ENCODE measurements at places on chromosomes 5 and 9. TPM values are rescaled to one million over a fixed set of nuclear protein-coding genes. Genes with fewer than 3 reads are reported as not detected.

CARD9 gene
- 0.70 TPM for total RNA-seq

DNA sequence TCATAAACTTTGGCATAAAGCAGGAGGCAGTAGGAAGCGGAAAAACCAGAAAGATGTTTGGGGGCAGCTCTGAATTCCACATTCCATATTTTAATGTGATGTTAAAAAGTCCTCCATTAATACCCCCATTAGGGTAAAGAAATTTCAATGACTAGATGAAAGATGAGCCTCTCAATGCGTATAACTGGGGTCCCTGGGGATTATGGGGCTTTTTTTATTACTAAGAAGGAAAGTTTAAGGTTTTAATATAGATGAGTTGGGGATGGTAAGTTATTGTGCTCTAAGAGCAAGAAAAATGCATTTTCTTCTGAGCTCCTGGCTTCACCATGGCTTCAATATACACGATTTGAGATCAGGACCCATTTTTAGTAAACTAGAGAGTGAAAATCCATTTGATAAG is 321.9 kb downstream of the CDK5RAP2 start:
- no peak for DNase-seq

DNA sequence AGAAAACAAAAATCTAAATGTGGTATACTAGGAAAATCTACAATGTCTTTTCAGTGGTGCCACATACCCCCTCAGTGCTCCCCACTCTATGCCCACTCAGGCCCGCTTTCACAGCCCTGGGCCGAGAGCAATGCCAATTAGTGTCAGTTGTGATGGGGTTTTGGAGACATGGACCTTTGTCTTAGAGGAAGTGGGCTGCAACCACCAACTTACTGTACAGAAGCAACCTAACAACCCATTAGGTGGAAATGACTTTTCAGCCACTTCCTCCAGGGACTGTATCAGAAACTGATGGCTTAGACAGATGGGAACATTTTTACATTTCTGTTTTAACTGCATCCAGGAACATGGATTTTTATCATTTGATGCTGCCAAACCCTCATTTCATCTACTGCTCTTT is 268.0 kb downstream of the BNC2 start:
- DNase-seq = no peak

- no peak for DNase-seq
These were observed 79.8 kb downstream of the TENT4A start for GRCh38 chr5:6792911-6793471.

GRCh38 chr5:166251786-166252185 is 2039.7 kb upstream of the WWC1 start:
- no peak for DNase-seq

ZNF879 gene
- 3.9 TPM for total RNA-seq

GRCh38 chr5:169970339-169970738 is 10.0 kb downstream of the INSYN2B start:
- no peak for DNase-seq

GLRA1 gene
- total RNA-seq = not detected

DNA sequence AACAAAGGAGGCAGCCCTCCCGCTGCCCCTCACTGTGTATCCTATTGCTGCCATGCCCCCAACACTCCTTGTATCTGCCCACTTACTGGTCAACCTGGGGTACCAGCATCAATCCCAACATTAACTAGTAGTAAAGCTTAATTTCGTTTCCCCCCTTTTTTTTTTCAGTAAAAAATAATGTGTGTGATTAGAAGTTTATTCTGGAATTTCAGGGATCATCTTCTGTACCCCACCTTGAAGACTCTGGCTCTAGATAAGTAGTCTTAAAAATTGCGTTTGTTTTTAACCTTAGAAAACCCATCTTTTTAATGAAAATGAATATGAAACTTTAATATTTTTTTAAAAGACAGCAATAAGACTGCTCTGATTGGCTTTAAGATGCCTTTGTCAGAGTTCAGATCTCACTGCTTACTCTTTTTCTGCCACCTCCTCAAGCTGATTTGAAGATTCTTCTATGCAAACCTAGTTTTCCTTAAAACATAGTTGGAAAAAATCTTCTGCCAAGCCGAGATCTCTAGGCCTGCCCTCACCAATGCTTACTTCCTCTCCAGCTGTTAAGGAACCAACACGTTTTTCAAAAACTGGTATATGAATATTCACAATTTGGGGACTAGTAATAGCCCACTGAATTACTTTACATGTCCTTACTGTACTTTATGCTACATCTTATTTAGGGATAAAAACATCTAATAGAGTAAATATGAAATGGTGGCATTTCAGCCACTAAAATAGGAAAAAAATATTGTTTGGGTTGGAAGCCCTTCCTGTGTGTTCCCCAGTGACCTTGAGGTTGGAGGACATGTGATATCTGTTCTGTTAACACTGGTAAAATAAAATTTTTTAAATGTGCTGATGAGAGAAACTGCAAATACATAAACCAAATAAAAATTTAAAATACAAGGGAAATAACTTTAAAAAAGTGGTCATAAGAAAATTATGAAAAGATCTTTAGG is 4.0 kb upstream of the RHOBTB3 start:
- no peak for DNase-seq

DNA sequence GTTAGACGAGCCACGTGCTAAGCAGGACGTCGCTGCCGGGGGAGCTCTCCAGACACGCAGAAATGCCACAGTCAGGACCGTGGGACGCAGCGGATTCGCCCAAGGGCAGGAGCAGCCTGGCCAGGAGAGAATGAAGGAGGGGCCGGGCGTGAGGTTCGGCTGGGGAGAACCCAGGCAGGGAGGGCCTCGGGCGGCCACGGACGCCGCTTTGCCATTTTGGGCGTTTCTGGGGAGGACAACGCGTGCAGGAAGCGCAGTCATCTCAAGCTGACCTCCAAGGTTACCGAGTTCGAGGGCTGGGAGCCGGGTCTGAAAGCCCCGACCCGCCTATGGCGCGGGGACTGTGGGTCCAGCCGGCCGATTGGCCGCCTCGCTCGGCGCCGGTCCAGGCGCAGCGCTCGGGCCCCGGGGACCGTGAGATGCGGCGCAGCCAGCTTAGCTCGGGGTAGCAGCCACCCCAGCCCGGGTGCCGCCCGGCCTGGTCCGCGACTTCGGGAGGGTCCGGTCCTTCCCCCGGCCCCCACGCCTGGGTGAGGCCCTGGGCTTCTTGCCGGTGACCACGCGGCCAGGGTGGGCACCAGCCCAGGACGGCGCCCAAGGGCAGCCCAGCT is 760 bp upstream of the MAN1B1 start:
- no peak for DNase-seq
